Stimulated activated CD4-positive, alpha-beta T cell treated with anti-CD3 and anti-CD28 coated beads, Interleukin-1b, Interleukin-23, amount 100 ng/mL, for 48 hours (primary cell): ENCODE measurements at places on chromosomes 2 and 18.
A peak's percentile ranks its signal among the peaks of the same experiment; 100 is the strongest.

DNA sequence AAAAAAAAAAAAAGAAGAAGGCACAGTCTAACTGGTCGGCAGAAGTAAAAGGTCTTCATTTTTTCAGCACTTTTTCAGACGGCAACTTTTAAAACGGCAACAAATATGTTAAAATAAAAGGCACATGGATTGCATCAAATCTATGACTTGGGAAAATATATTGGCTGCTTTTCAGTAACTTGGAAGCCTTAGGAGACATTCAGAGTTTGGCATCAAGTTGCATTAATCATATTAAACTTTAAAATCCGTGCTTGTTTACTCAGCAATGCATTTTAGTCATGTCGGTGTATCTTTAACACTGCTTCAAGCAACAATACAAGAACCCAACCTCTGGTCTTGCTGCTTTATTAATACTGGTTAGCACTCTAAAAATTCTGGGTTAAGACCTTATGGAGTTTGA, 111.1 kb downstream of the MEP1B start:
- no peak for DNase-seq

DNA sequence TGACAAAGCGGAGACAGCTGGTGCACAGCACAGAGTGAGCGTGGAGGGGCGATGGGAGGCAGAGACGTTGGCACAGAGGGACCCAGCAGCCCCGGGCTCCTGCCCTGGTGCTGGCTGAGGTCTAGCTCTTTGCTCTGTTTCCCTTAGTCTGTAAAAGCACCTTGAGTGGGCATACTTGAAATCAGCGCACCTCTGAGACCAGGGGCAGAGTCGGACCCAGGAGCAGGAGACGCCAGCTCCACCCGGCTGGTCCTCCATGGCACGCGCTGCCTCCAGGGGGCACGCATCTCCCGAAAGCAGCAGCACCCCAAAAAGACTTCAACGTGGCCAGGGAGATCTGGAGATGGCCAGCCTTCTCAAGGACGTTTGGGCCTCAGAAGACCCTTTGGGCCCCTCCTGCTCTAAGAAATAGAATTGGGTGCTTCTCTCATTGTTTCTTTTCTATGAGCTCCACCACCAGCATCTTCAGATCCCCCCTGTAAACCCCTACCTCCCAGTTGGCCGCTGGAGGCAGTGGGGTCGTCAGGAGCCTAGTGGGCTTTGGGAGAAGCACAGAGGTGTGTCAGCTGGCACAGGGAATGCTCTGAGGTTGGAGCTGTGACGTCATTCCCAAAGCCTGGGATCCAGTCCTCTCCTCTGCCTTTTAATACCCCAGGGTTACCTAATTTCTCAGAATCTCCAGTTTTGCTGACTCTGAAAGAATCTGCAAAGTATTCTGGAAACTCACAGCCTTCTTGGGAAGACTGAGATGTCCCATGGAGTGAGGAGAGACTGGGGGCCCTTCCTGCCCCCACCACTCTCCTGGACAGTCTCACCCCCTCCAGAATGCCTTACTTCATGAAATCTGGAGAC, 58.9 kb downstream of the CIB4 start:
- DNase-seq, result no peak

GRCh38 chr2:127649684-127650040, 3.7 kb downstream of the GPR17 start:
- peak; percentile 78 for DNase-seq

DNA sequence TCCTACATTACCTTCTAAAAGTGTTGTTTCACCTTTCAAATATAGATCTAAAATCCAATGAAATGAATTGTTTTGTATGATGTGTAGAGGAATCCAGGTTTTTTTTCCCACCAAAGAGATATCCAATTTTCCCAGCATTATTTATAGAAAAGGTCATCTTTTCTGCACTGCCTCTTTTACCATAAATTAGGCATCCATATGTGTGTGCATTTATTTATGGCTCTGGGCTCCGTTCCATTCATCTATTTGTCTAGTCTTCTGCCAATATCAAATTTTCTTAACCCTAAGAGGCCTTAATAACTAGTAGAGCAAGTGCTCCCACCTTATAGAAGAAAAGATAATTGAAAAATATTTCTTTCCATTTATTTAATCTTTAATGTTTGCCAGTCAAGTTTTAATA, 88.3 kb downstream of the ATAD2B start:
- no peak for DNase-seq

DNA sequence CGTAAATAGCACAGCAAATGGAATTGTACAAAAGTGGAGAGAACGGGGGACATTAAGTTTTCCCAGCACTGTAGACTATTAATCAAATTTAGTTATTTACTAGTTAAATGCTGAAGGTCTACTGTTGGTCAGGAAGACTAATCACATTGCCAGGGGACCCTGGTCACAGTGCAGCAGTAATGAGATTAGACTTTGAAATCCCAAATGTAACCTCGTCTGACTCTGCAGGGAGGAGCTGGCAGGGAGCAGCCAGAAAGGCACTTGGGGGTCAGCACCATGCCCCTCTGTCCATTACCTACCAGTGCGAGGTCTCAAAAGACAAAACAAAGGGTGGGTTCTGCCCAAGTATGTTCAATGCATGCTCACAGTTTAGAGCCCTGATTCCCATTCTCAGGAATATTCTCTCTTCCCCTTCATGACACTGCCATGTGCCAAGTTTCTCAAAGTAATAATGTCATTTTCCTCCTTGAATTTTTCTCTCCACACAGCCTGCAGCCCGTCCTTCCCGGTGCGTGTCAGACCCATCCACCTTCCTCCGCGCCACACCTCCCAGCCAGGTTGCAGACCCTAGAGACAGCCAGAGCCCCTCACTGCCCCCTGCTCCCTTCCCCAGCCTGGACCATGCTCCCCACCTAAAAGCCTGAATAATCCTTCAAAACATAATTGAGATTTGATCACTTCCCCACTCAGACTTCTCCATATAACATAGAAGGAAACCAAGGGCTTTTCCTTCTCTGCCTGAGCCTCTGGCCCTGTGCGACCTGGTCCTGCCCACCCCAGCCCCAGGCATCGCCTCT, 52.5 kb downstream of the TMEM18 start:
- DNase-seq, result no peak

DNA sequence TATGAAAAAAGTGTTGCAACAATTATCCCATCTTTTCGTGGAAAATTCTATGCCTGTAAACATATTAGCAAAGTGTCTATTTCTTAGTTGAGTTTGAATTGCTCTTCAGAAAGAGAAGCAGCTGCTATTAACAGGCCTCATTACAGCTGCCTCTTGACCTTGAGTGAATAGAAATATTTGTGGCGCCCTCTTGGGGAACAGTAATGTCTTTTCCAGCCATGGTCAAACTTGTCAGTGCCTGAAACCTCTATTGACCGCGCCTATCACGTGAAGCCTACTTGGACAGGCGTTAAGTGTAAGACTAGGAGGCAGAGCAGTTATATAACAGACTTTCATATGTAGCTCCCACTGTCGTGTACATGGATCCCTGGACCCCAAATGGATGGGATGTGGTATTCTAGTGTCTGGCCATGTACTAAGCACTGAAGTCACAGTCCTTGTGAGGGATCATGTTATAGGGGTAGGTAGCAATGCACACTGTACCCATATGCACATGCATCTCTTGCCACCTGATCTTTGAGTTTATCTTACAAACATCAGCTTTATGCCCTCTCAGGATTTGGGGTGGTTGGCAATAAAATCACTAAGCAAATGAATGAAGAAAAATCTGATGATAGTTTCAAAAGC, 245.0 kb downstream of the PTGR3 start:
- DNase-seq, result no peak

DNA sequence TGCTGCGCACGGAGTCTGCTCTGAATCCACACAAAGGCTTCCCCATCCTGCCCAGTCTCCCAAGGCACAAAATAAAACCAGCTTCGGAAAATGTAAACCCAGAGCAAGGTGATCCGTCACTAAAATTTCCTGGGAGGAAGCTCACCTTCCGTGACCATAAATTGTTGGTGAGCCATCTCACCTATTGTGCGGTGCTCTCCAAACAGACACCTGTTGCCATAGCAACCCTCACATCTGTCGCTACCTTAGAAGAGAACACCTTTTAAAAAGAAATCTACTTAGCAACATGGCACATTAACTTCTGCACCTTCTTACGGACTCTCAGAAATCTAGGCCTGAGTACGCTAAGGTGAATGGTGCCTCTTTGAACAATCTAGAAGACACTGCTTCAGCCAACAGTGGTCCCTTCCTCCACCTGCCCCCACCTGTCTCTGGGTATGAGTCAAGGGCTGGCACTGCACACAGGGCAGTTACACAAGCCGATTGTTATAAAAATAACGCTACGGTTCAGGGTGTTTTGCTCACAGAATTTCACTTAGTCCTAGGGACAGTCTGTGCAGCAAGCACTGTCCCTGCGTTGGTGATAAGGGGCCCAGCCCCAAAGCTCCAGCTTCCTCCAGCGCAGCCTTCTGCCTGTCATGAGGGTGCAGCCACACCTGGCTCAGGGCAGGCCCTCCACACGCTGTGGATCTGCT, 114.9 kb upstream of the ID2 start:
- DNase-seq, result no peak

- DNase-seq, result no peak
Observed at GRCh38 chr2:172586245-172586891, 30.5 kb downstream of the PDK1 start.

- peak; percentile 44 for DNase-seq
Observed at GRCh38 chr2:96116879-96117533, 635 bp upstream of the ADRA2B start.

- no peak for DNase-seq
Observed at GRCh38 chr18:35581898-35582641, 530 bp downstream of the GALNT1 start.

- no peak for DNase-seq
Observed at GRCh38 chr2:162123806-162124758, 28.0 kb downstream of the GCG start.

- DNase-seq, result no peak
Observed at GRCh38 chr2:150136893-150137292, 350.6 kb downstream of the RND3 start.

DNA sequence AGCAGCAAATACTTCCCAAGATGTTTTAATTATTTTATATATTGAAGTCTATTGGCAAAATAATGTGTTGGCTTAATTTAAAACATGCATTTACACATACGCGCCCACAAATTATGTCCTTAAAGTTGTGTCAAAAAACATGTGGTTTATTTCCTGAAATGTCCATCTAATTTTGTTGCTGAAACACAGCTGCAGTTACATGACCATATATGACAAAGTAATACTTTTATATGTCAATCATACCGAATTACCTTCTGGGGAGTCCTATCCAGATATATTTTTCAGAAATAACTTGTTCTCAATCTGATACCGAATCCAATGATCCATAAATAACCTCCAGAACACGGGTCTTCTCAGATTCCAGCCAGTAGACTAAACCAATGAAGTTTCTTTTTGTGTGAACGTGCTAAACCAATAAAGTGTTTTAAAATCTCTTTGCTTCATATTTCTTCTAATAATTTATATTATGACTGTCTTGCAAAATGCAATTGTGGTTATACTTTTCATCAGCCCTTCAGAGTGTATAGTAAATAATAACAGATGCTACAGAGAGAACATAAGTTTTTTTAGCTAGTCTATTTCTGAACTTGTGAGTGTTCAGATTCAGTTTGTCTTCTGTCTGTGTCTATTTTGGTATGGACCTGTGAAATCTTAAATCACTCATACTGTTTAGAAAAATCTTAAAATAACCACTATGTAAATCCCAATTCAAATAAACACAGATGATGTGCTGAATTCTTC, 2.4 kb downstream of the SCG2 start:
- no peak for DNase-seq

GRCh38 chr2:10240161-10240681, 62.5 kb upstream of the HPCAL1 start:
- no peak for DNase-seq

GRCh38 chr2:176419591-176420071, 150.4 kb downstream of the MTX2 start:
- DNase-seq, result no peak

DNA sequence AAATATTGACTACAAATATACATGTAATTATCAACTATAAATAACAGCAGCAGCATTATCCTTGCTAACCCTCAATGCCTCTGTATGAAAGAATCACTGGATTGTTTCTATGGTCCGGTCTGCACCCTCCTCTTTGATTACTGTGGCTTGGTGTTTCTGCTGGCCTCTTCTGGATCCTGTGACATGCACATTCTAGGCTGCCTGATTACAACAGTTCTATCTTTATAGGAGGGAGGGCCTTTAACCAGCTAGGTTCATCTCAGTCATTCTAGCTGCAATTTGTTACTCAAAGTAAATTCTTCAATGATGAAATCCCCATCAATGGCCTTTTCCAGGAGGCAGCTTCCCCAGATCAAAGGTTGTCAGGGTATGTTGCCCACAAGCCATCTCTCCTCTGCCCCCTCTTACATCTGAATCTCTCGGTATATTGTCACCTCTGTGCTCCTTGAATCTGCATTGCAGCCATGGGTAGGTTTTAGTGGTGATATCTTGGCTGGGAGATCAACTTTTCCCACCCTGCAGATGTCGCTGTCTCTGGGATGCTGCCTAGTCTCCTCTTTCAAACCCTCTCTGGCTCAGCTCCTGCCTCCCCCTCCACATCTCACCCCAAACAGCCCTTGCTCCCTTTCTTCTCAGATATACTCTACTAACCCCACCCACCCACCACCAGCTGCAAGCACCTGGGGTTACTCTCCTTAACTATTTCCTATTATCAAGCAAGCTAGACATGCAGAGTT, 106.2 kb upstream of the BZW1 start:
- no peak for DNase-seq

- no peak for DNase-seq
Observed at GRCh38 chr18:30280861-30281470, 761.6 kb downstream of the DSC3 start.

GRCh38 chr18:21063011-21063410, 48.6 kb downstream of the ROCK1 start:
- DNase-seq, result no peak

DNA sequence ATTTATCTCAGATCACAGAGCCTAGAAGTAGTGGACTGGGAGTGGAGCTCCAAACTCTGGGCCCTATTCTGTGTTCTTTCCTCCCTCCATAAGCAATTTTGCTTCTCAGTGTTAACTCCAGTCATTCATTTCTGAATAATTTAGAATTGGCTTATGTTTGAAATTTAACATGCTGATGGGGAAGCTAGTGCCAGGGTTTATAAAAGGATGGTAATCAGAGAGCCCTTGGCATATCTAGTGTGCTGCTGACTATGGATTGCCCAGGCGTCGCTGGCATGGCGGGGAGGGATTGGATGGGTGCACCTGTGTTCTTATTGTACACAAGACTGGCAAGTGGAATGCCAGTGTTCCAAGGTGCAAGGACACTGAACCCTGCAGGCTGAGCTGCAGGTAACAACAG, 177.1 kb downstream of the ACOXL start:
- DNase-seq, result no peak

DNA sequence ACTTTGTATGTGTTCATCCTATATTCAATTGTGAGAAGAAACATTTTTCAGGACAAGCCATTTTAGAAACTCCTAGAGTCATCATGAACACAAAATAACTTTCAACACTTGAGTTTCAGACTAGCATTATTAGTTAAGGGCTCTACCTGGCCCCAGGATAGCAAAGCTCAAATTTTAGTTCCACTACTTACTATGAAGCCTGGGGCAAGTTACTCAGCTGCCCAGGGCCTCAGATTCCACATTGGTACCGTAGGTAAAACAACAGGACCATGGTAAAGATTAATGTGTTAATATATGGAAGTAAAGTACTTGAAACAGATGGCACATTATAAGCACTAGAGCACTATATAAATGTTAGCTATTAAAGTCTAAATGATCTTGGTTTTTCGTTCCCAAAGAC, 19.4 kb downstream of the MPPE1 start:
- no peak for DNase-seq
